Naive thymus-derived CD4-positive, alpha-beta T cell (primary cell): ENCODE measurements at places on chromosomes 1 and 21.

DNA sequence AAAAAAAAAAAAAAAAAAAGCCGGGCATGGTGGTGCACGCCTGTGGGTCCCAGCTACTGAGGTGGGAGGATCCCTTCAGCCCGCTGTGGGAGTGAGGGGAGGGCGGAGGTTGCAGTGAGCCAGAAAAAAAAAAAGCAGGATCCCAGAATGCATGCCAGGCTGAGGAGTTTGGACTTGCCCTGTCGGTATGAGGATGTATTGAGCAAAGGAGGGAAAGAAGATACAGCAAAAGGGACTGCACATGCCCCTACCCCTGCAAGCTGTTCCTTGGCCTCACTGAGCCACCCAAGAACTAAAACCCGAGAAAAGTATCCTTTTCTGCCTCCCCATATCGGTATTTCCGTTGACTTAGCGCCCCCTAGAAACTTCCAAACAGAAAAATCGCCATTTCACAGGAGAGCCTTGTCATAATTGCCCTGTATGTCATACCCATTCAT lies 1.3 kb upstream of the GPATCH4 start:
- DNase-seq: no peak

- no peak for DNase-seq
These were observed 72.8 kb upstream of the ATP5PO start for GRCh38 chr21:33988237-33989017.

- DNase-seq: no peak
These were observed 497.4 kb downstream of the SIPA1L2 start for GRCh38 chr1:232132572-232132971.

- DNase-seq: no peak
These were observed 60.4 kb downstream of the ARHGEF10L start for GRCh38 chr1:17599954-17600300.

DNA sequence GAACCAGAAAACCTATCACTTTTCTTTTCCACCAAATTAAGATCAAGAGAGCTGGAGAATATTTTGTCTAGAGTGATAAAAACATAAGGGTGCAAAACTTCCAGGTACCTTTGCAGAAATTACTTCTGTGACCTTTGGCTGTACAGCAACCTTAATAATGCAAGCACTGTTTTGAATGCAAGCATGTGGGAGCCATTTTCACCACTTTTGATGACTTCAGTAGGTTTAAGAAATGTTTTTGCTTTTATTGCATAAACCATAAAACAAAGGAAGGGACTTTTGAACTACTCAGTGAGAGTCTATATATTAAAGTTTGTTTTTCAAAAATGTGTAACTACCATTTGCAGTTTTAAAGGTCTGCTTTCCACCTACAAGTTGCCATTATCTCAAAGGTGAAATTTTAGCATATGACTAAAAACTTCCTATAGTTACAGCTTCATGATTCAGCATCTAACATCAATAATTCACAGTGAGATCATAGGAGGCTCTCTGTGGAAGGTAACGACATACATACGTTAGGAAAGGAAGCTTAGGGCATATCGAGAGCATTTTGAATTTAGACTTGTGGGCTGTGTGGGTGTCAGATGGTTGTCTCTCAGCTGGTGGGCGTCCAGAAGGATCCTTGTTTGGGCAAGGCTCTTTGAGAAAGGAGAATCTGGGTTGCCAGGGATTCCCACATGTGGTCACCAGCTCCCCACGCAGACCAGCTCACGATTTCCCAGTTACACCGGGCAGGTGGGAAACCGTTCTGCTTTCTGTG lies 1.1 kb upstream of the GADD45A start:
- peak; percentile 11 for DNase-seq

- no peak for DNase-seq
These were observed at the start of gene GPR37L1 for GRCh38 chr1:202122639-202123335. TSS of gene GPR37L1 (plus strand) at chr1:202122917. CDS start at chr1:202122964, 47 bp downstream.

- DNase-seq: no peak
These were observed 44.9 kb downstream of the ACTA1 start for GRCh38 chr1:229388897-229389580.

DNA sequence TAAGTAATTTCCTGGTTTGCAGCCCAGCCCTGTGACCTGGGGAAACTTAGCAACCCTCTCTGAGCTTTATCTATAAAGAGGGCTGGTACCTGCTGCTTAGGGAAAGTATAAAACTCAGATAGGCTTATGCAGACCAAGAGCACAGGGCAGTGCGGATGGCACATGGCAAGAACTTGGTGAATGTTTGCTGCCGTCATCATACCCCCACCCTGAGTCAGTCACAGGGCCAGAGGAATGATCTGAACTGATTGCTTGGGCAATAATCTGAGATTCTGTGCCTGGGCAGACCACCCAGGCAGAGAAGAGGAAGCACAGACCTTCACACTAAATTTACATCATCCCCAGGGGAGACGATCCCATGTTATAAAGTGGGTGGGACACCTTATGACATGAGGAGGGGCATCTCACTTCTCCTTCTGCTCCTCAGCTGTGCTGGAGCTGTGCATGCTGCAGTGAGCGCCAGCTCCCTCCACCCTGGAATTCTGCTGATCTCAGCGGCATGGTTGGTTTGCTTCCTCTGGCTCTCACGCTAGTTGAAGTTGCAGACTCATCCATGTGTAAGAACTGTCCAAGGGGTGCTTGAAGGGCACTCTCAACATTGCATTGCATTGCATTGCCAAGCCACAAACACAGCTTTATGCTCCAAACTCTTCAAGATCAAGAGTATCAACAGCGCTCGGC lies 197.1 kb downstream of the AJAP1 start:
- no peak for DNase-seq
